SW 1271 (cell line): ENCODE measurements at places on chromosomes 2 and 18.

GRCh38 chr2:117199511-117199910, 615.0 kb upstream of the DDX18 start:
- no peak for DNase-seq

- DNase-seq = peak; percentile 45
Measured at GRCh38 chr2:175030380-175031271, 25.4 kb upstream of the CHN1 start.

- DNase-seq = no peak
Measured at GRCh38 chr2:217797661-217798069, 205.1 kb downstream of the TNS1 start.

- no peak for DNase-seq
Measured at GRCh38 chr2:9490789-9491188, 16.4 kb downstream of the IAH1 start.

GRCh38 chr2:12048550-12048949, 302.1 kb downstream of the LPIN1 start:
- no peak for DNase-seq

DNA sequence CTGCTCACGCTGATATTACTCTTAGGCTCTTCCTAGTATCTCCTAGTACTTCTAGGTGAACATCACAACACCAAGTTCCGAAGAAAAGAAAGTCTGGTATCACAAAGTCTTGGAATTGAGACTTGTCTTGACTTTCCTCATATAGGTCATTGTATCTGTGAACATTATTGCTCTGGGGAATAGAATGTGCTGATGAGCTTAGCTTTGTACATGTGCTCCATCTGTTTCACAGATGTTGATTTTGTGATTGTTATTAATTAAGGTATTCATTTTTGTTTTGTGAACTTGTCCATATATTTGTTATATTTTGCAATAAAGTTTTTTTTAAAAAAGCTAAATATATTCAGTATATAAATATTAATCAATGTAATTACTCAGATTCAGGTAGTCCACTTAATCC, 111.7 kb downstream of the BABAM2 start:
- DNase-seq = no peak
